ENCODE measurements at places on chromosomes 6 and 20. TPM values are rescaled to one million over a fixed set of nuclear protein-coding genes. Genes with fewer than 3 reads are reported as not detected.

- no peak for DNase-seq
Observed at GRCh38 chr6:169344750-169345065, 91.1 kb upstream of the THBS2 start.

DNA sequence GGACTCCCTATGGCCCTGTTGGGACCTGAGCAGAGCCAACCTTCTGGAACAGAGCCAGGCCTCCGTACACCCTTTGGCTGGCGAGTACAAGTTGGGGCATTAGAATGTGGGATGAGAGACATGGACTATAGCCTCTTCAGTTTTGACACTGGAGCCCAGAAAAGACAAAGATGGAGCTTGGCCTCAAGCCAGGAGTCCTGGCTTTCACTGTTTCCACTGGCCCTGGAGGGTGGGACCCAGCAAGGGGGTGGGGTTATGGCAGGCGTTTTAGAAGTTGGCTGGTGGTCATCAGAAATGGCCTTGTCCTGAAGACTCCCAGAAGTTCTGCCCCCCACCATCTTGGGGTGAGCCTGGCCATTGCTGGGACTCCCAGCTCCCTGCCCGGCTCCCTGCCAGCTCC, 21.8 kb downstream of the ITPR3 start:
- DNase-seq = no peak

GRCh38 chr6:166580076-166581050, 6.1 kb downstream of the RAMACL start:
- peak; percentile 34 for DNase-seq

GRCh38 chr6:158029668-158030230, 48.1 kb downstream of the SYNJ2 start:
- peak; percentile 47 for DNase-seq

DNA sequence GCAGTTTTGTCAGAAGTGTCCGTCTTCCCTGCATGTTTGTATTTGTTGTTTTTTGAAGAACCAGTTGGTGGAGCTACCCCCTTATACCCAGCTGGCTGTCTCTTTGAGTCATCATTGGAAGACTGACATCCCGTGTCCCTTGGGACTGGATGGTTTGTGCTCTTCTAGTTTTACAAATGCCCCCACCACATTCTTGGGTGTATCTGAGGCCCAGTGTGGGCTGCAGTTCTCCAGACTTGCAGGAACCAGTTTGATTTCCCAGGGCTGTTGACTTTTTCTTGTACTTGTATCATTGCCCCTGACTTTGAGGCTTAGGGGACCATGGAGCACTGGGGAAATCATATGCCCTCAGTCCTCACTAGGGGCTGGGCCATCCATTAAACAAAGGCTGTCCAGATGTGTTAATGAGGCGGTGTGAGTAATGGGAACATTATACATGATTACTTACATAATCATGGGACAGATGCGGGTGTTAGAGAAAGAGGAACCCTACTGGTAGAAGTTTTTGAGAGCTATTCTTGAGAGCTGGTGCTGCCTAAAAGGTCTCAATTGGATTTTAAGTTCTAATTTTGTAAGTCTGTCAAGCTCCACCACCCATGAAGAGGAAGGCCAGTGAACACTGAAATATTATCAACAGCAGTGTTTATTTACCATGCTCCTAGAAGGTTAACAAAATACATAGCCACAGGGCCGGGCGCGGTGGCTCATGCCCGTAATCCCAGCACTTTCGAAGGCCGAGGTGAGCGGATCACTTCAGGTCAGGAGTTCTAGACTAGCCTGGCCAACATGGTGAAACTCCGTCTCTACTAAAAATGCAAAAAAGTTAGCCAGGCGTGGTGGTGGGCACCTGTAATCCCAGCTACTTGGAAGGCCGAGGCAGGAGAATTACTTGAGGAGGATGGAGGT, 8.5 kb downstream of the JARID2 start:
- DNase-seq = no peak

- peak; percentile 53 for DNase-seq
Observed at GRCh38 chr6:160118620-160119229, 2.9 kb upstream of the SLC22A1 start.

DNA sequence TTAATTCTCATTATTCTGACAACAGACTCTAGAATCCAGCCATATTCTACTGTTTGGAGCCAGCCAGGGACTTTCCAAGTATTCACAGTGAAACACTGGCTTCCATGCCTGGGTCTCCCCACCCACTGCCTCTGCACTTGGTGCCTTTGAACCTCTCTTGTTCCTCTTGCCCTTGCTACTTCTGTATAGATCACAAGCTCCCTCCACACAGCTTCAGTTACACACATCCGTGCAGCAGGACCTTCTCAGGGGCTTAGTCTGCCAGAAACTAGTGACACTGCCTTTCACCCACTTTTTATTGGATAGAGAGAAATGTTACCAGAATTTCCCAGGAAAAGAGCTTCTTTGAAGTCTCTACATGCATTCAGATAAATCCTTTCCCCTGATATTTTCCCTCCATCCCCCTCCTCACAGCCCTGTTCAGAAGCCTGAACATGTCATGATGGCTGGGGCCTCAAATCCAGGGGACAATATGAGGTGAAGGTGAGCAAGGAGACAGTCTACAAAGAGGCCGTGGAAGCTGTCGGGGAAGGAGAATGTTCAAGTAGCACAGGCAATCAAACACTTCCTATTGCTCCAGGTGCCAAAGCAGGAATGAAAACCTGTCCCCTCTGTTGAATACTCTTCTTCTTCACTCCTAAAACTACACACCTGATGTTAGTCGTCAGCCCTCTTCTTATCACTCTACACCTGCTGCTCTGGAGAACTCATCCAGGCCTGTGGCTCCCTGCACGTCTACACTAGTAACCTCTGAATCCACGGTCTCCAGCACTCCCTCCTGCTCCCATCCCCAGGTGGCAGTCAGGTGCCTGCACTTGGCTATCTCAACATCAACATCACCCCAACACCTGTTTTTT, 20.2 kb upstream of the HLA-DOA start:
- no peak for DNase-seq

- no peak for DNase-seq
Observed at GRCh38 chr6:5624256-5624655, 362.9 kb downstream of the FARS2 start.

DNA sequence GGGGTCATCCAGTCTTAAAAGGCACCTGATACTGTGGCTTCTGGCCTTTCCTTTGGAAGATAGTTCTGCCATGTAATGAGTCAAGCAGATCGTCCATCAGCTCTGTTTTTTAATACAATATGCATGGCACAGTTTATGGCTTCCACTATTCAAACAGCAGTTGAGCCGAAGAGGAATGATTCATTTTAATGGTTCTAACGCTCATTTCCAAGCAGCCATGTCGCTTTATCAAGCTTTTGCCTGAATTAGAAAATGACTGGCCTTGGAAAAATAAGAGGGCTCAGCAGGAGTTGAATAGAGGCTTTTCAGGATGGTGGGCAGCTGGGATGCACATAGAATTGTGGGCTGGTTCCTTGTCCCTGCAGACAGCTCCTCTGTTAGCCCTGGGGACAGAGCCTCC, 138.1 kb downstream of the SOBP start:
- no peak for DNase-seq

- no peak for DNase-seq
Observed at GRCh38 chr20:53708129-53708968, 114.7 kb upstream of the ZNF217 start.

DNA sequence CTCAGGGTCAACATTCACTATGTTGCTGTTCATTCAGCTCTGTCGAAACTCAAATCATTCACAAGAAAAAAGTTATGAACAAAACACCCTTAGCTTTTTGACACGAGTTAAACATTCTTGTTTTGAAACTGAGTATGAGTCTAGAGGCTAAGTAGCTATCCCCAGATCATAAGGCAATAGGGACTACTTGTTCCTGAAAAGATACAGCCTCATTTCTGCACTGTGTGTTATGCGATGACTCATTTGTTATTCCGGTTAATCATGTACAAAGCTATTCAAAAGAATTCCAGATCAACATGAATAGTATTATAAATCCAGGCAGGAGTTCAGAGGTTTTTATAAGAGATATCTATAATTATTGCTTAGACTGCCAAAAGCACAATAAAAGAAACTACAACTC, 908.0 kb downstream of the QKI start:
- no peak for DNase-seq

DNA sequence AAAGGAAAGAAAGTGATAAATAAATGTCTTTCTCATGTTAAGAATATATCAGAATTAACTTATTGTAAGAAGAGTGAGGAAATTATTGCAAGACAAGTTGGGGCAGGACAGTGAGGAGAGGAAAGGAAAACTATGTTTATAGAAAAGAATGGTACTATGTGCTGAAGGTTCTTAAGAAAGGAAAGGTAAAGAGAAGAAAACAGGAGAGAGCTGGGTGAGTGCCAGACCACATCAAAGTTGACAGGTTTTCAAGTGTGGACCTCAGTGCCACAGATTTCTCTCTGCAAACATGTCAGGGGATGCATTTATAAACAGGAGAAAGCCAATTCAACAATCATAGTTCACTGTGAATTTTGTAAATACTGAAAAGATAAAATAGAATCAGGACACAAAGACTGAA, 439.2 kb downstream of the PKHD1 start:
- no peak for DNase-seq

DNA sequence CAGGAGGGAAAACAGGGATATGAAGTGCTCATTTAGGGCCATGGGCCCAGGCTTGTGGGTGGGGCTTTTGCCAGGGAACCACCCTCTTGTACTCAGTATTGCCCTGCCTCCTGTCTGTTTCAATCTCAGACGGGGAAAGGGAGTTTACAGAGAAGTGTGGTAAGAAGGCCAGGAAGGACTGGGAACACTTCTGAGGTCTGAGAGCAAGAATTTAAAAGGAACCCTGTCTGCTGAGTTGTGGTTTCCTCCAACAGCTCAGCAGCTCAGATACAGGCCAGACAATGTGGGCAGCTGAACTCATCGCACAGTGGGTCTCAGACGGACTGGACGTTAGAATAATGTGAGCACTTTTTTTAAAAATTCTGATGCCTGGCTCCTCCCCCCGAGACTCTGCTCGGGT, 354.1 kb upstream of the ARID1B start:
- DNase-seq = no peak

GRCh38 chr6:20459682-20460081, 58.0 kb downstream of the E2F3 start:
- no peak for DNase-seq

DNA sequence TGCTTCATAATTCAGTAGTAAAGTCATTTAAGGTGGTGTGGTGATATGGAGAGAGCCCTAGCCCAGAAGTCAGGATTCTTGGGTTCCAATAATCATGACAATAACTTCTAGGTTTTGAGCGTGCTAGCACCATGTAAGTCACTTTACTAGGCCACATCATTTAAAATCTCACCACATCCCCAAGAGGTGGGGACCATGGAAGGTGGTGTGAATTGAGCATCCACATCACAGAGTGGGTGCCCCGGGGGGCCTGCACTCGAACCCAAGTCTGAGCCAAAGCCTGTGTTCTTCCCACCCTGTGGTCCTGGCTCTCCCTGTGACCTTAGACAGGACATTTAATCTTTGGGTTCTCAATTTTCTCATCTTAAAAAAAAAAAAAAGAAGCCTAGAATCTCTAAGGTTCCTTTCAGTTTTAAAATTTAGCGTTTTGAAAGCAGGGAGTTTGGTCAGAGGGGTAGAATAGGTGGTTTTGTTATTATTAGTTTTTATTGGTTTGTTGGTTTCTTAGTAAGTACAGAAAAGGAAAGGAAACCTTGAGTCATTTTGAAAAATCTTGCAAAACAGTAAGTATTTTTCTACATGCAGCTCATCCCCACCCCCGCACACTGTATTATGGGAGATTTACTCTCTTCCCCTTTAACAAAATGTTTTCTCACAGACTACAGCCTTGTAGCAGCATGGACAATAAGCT, 26.4 kb downstream of the ARMC2 start:
- DNase-seq = no peak

DNA sequence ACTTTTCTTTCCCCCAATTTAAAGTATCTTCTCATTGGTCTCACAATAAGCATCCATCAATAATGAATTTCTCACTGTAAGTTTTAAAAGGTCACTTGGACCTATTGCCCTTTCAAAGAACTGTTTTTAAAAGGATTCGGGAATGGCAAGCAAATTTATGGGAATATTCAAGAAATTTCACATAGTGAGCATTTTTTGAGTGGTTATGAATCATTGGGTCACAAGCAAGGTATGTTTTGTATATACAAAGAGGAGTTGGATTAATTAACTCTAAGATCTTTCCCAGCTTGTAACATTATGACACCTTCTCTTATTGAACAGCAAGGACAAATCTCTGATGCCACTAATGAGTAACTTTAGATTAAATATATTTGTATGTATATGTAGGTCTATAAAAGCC, 165.0 kb downstream of the MOXD1 start:
- DNase-seq = no peak

DNA sequence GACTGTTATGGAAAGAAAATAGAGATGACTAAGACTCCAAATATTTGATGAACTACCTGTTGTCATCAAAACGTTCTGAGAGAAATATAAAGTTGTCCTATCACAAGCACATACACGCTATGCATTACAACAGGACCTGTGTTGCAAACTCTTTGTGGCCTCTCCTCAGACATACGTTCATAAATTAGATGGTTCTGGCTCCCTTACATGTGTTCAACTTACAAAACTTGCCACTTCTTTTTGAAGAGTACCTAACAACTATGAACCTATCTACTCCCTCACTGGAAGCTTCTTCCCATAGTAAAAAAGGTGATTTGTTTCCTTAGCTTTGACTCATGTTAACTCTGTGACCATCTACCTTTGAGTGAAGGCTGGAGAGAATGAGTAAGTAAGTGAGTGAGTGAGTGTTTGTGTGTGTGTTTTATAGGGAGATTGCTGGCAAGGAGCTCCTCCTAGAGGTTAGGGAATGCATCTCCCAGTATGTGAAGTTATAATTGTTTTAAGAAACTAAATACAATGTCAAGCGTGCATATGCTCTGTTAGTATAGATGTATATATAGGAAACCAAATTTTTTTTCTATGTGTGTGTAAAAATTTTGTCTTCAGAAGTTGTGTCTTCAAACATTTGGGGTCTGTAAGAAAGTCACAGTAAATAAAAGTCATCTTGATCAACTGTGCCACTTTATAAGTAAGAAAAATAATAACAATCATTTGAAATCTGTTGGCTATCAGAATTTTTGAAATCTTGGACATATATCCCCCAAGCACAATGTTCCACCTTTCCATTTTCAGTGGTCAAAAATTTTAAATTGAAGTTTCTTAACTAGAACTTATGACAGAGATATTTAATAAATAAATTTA, 1211.1 kb upstream of the GJE1 start:
- DNase-seq = no peak

Gene BMP7
- total RNA-seq = 0.65 TPM

Gene F13A1
- 100 TPM for total RNA-seq

Gene SIRPA
- total RNA-seq = 42.1 TPM

Gene MCCD1
- total RNA-seq = not detected

Gene PSMB8
- 37.7 TPM for total RNA-seq
